Cardiac septum (tissue), 1 donor: ENCODE measurements at places on chromosomes 7 and 10. TPM values are rescaled to one million over a fixed set of nuclear protein-coding genes. Genes with fewer than 3 reads are reported as not detected.

DNA sequence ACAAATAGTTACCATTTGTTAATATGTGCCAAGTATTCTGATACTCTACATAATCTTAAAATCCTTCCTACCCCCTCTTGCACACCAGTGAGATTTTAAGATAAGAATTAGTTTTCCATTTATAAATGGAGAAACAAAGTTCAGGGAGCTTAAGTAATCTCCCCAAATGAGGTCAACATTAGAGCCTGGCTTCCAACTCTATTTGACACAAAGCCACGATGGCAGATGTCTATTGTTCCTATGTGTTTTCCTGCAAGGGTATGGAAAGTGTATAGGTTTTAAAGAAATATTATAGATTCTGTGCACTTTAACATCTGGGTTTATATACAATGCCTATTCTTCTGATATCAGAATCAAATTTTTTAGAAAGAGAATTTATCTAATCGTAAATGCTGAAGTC is 143.9 kb upstream of the SEMA3C start:
- DNase-seq = no peak

Gene PRKCQ
- total RNA-seq = 0.24 TPM

DNA sequence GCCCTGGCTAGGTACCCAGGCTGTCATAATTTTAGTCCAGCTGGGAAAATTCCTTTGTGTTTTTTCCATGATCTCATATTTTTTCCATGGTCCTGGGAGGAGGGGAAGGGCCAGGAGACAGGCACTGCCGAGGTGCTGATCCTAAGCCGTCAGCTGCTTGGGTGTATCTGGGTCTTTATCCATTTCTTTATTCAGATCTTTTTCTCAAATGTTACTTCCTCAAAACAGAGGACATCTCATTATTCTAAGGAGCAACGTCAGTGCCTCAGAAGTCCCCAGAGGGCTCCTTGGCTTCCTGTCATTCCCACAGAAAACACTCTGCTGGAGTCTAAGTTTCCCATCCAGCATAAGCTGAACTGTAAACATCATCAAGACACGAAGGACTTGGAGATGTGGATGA is 2.8 kb upstream of the OR6V1 start:
- no peak for DNase-seq

Gene TMEM72
- not detected for total RNA-seq

DNA sequence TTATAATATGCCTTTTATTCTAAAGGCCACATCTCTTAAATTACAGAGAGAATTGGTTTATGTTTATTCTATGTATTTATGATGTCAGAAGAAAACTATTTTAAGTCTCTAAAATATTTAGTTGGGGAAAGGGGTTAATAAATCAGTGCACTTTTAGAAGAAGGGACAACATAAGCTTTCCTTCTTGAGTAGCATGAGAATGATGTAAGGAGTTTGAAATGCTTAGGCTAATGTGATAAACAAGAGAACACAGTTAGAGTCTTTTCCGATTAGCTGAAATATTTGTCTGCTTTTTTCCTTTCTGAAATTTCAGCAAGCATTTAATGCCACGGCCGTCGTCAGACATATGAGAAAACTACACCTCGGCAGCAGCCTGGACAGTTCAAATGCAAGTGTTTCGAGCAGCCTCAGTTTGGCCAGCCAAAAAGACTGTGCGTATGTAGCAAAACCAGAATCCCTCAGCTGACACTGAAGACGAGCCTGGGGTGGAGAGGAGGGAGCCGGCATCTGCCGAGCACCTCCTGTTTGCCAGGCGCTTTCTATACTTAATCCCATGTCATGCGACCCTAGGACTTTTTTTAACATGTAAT is 176.2 kb downstream of the CCDC3 start:
- DNase-seq = peak; percentile 27

DNA sequence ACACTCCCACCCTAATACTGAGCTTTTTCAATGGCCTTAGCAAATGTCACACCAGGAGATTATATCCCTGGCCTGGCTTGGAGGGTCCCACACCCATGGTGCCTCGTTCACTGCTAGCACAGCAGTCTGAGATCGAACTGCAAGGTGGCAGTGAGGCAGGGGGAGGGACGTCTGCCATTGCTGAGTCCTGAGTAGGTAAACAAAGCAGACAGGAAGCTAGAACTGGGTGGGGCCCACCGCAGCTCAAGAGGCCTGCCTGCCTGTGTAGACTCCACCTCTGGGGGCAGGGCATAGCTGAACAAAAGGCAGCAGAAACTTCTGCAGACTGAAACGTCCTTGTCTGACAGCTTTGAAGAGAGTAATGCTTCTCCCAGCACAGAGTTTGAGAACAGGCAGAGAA is 338.9 kb upstream of the MBL2 start:
- no peak for DNase-seq

- DNase-seq = peak; percentile 93
These were observed 84.2 kb upstream of the MKI67 start for GRCh38 chr10:128210215-128211063.

DNA sequence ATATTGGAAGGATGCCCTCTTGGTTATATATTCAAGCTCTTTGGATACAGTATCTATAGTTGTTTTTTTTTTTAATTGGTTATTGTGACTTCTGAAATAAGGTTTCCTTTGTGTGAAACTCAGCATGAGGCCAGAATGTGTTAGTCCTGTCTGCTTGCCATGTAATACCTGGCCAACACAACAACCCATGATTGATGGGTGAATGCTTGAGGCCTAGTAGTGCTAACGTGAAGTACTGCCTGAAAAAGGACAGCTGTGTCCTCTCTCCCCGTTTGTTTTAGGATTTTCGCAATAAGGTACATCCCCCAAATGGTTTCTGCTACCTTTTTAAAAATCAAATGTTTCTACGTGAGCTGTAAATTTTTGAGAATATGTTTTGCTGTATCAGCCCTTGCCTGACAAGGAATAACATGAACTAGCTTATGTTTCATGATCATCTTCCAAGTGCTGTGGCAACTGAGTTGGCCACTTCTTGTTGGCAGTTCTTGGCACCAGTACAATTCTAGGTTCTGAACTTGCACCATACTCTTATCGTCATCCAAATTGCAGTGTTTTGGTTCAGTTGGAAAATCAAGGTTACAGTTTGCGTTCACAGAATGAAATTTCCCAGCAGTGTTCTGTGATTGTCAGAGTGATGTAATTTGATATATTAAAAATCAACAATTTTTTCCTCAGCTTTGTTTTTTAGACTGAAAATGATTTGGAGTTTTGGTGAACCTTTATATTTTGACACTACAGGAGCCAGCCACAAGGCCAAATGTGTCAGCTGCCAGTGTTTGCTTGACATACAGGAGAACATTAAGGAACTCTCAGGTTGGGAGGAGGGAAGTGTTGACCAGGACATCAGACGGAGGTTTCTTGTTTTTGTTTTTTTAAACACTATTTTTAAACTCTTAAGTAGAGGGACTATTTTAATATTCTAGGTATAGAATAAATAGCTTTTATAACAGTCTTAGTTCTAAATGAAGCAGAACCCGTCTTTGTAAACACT is 13.5 kb upstream of the ASCC1 start:
- DNase-seq = no peak

GRCh38 chr10:95445837-95446486 is 115.2 kb downstream of the SORBS1 start:
- DNase-seq = no peak

GRCh38 chr7:146366938-146367337 is 250.3 kb downstream of the CNTNAP2 start:
- no peak for DNase-seq

Gene INHBA
- 14.1 TPM for total RNA-seq

DNA sequence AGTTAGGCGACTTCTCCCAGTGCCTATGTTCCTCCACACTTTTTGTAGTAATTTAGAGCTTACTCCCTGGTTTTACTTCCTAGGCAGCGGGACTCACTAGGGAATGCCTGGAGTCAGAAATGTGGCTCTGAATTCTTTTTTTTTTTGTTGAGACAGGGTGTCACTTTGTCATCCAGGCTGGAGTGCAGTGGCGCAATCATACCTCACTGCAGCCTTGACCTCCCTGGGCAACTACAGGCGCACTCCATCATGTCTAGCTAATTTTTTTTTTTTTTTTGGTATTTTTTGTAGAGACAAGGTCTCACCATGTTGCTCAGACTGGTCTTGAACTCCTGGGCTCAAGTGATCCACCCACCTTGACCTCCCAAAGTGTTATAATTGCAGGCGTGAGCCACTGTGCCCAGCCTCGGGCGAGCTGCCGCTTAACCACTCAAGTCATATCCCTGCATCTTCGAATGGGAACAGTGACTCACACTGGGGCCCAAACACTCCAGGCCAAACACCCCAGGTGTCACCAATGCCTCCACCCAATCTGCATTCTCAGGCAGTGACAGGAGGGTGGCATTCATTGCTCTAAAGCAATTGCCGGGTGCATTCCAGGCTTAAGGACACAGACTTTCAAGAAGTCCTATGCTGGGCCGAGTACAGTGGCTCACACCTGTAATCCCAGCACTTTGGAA is 19.6 kb downstream of the RGS10 start:
- DNase-seq = no peak

Gene ADIRF
- total RNA-seq = 33.0 TPM

Gene MYOF
- 82.5 TPM for total RNA-seq

Gene IKZF1
- total RNA-seq = 2.2 TPM

DNA sequence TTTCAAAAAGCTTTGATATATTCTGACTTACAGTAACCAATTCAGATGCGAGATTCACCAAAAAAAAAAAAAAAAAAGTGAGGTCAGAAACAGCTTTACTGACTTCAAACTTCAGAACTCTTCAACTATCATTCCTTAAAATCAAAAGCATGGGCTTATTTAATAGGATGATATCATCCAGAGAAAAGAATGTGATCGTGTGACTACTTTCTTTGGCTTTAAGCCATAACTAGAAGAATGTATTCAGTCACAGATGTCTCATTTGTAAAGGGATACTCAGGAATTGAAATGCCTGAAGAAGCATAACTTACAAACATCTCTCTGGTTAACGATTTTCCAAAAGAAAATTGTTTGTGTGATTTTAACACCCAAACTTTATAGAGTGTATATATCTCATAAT is 11.5 kb downstream of the TPK1 start:
- DNase-seq = no peak

Gene MINDY4
- 2.1 TPM for total RNA-seq

DNA sequence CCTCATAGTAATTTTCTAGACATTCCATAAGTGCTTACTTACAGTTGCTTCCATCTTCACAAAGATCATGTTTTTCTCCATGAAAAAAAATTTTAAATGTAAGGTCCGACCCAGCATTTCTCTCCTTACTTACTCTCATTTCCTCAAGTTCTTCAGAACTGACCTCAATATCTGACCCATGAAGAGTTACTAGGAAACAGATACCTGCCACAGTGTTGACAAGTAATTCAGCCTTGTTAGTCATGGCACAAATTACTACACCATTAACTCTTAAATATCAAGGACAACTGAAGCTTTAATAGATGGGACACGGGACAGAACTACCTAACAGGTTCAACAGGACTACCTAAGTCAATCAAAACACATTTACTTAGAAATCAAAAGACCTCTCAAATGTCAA is 316.2 kb downstream of the POM121L12 start:
- DNase-seq = no peak

DNA sequence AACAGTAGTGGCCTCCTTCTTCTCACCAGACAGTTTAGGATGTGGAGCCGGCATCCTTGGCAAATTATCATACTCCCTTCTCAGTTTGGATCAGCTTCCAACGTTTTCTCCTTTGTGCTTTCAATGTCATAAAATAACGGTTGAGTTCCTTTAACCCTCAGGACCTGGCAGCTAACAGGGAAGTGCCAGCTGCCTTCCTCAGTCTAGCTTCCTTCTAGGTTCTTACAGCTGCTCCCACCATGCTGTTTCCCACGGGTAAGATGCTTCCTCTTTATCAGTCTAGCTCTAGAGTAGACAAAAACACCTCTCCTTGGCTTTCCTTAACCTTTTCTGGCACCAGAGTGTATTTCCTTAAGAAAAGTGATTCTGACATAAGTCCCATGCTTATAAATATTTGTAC is 33.2 kb downstream of the BLVRA start:
- no peak for DNase-seq

Gene AIMP2
- 42.3 TPM for total RNA-seq

DNA sequence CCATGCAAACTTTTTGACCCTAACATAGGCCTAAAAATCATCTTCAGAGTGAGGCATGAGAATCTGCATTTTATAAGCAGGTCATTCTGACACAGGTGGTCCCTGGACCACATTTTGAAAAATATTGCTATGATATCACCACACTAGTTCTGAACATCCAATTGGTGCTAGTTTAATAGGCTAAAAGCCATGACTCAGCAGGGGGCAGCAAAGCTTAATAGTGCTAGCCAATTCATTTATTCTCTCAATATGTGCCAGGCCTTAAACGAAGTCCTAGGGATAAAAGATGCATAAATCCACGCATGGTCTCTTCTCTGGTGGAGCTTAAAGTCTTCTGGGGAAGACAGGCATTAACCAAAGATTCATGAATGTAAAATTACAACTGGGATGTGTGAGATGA is 10.2 kb upstream of the SLC25A28 start:
- DNase-seq = no peak

Gene CCDC172
- total RNA-seq = not detected

Gene UCN3
- not detected for total RNA-seq

Gene PHF14
- 15.6 TPM for total RNA-seq

Gene CCSER2
- 193 TPM for total RNA-seq

DNA sequence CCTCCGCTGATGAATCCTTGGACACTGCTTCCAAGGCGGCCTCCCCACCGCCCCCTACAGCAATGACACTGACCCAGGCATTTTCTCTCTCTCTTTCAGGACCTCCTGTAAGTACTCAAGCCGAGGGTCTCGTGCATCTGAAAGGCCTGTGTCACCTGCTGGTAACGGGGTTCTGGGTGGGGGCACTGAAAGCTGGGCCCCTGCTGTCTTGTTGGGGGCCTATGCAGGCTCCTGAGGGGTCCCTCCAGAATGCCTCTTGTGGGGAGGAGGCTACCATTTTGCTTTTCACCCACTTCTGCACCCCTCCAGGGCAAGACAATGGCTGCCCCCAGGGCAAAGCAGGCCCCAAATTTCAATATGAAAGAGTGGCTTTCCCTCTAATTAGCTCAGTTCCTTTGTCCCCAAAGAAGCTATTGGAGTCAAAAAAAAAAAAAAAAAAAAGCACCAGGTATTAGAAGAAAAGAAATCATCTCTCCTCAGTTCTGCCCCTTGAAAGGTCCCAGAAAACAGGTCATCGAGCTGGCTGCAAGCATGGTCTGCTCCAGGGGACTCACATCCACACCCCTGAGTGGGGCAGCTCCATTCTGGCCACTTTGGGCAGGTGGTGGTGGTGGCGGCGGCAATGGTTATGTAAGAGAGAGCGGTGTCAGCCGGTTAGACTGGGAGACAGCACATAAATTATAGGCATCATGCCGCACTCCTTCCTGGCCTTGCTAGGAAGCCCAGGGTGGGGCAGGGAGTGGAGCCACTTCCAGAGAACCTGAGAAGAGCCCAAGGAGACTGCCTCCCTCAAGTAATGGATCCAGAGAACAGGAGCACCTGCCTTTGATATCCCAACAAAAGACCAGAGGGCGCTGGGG is 66.2 kb downstream of the COL13A1 start:
- DNase-seq = no peak

- DNase-seq = no peak
These were observed 659.5 kb upstream of the NRG3 start for GRCh38 chr10:81215498-81215897.

Gene ANKRD2
- total RNA-seq = 138 TPM

DNA sequence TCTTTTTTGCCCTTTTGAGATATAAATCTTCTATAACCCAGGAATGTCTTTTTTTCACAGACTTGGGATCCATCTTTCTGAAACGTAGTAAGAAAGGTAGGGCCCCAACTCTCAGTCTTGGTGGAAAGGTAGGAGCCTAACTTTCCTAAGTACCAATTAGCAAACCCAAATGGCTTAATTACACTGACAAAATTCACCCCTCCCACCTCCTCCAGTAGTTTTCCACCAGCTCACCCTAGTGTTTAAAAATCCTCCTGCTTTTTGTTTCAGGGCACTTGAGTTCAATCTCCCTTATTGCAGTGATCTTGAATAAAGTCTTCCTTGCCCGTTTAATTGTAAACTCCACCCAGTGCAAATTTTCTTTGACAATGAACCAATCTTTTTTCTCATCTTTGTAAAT is 600.0 kb downstream of the PHTF2 start:
- DNase-seq = no peak
